ENCODE measurements at places on chromosomes 6 and 20. TPM values are rescaled to one million over a fixed set of nuclear protein-coding genes. Genes with fewer than 3 reads are reported as not detected.

SULF2 gene
- 30.5 TPM for total RNA-seq

SNAP25 gene
- 0.49 TPM for total RNA-seq

BLCAP gene
- 38.3 TPM for total RNA-seq

RGS17 gene
- total RNA-seq = 9.2 TPM

CGA gene
- total RNA-seq = not detected

Data from cardiac ventricle fibroblast (primary cell).